Fibroblast of villous mesenchyme (primary cell): ENCODE measurements at places on chromosomes 3 and 15. TPM values are rescaled to one million over a fixed set of nuclear protein-coding genes. Genes with fewer than 3 reads are reported as not detected.

Gene MME
- 310 and 479 TPM in 2 replicates for total RNA-seq

Gene UBA7
- total RNA-seq, result 44.0 and 48.0 TPM in 2 replicates

Gene SHC4
- total RNA-seq, result 2.3 and 3.5 TPM in 2 replicates

Gene PAK6
- under 0.01 TPM in 2 replicates for total RNA-seq

- DNase-seq, result peak; percentile 80
These were observed 8.6 kb downstream of the TLE3 start for GRCh38 chr15:70088887-70089691.
